ENCODE measurements at places on chromosomes 12 and 14. TPM values are rescaled to one million over a fixed set of nuclear protein-coding genes. Genes with fewer than 3 reads are reported as not detected.

The ADGRD1 gene
- 70.2 TPM for total RNA-seq

The PELI2 gene
- 10.3 TPM for total RNA-seq

The SERPINA12 gene
- not detected for total RNA-seq

The TPPP2 gene
- not detected for total RNA-seq

The OTX2 gene
- total RNA-seq = not detected

The DEGS2 gene
- total RNA-seq = 7.6 TPM

- H3K4me1 ChIP-seq = no peaks in the 10 kb centered on the region
- H3K4me3 ChIP-seq = no peak overlapping the region
- DNase-seq = no peak
- no peaks in the 10 kb centered on the region for H3K27me3 ChIP-seq
These were observed 482.0 kb downstream of the RMST start for GRCh38 chr12:97944576-97944975.

DNA sequence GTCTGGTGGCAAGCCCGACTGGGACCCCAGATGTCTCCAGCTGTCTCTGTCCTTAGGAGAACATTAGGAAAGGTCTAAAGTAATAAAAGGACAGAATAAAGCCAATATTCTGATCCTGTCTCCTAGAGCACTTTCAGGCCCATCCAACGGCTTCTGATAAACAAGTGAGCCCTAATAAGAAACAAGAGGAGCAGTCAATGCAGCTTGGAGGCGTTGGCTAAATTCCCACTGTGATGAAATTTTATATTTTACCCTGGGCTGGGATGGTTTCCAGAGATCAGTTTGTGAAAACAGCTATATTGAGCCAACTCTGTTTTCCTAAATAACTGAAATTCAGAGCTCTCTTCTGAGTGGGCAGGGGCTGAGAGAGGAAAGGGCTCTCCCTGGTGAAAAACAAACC lies 55.5 kb upstream of the SRRM4 start:
- no peak for DNase-seq
- no peak overlapping the region for H3K4me3 ChIP-seq
- H3K27me3 ChIP-seq = no peaks in the 10 kb centered on the region

DNA sequence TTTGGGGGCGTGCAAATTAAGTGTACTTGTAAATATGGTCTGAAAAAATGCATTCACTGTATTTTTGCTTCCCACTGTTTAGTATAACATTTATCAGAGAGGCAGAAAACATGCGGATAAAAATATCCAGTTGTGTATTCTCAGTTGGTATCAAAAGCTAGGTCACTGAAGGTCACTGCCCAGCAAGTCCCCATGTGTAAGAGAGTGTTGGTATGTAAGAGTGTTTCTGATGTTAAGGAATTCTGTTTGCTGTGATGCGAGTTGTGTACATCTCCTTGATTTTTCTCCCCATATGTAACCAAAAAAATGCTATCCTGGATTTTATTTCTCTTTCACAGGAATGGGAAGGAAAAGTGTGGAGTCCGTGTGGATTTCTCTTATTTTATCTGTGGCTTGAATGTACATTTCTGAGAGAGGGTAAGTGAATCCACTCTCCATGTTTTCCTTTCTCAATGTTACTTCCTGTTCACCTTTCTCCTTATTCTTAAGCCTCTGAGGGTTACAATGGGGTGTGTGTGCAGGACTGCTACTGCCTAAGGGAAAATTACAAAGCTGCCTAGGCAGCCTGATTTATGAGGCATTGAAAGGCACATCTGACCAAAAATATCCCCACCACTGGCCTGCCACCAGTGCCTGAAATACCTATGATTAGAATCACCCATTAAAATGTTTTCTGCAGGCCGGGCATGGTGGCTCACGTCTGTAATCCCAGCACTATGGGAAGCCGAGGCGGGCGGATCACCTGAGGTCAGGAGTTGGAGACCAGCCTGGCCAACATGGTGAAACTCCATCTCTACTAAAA lies 97.9 kb upstream of the USP44 start:
- no peak overlapping the region for H3K4me3 ChIP-seq
- H3K27ac ChIP-seq = no peak overlapping the region
- no peaks in the 10 kb centered on the region for H3K4me1 ChIP-seq
- no peaks in the 10 kb centered on the region for H3K36me3 ChIP-seq

GRCh38 chr12:91191513-91192111 lies 9.0 kb upstream of the DCN start:
- no peaks in the 10 kb centered on the region for H3K4me1 ChIP-seq
- no peak overlapping the region for H3K27ac ChIP-seq
- no peaks in the 10 kb centered on the region for H3K36me3 ChIP-seq

GRCh38 chr12:31900271-31900670 lies 58.9 kb upstream of the RESF1 start:
- no peaks in the 10 kb centered on the region for H3K36me3 ChIP-seq
- DNase-seq = no peak
- no peak overlapping the region for H3K4me3 ChIP-seq

DNA sequence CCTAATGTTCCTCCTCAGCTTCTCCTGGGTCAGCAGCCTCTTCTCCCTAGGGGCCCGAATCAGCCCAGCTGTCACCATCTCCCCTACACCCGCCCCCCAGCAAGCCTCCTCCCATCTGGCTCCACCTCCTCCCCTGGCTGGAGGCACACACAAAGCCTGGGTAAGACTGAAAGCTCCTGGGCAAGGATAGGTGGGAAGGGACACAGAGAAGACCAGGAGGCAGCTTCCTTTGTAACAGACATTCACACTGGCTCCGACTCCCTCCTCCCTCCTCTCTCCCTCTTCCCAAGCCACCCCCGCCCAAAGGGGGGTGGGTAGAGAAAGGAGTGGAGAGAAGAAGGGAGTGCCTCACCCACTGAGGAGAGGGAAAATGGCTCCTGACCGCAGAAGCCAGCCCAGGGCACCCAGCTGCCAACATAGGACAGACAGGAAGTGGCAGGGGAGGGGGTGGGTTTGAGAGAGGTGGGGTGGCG lies 4.0 kb downstream of the CHD4 start:
- H3K27me3 ChIP-seq = no peaks in the 10 kb centered on the region
- DNase-seq = no peak
- no peaks in the 10 kb centered on the region for H3K36me3 ChIP-seq
- no peak overlapping the region for H3K4me3 ChIP-seq
- peak overlapping the region; percentile 44 for H3K27ac ChIP-seq

GRCh38 chr12:122035292-122035691 lies 13.6 kb downstream of the BCL7A start:
- no peak overlapping the region for H3K27ac ChIP-seq
- no peaks in the 10 kb centered on the region for H3K27me3 ChIP-seq
- H3K4me1 ChIP-seq = peaks cover 3% of the 10 kb centered on the region
- H3K4me3 ChIP-seq = no peak overlapping the region

GRCh38 chr14:74941676-74942097 lies 13.7 kb downstream of the PGF start:
- H3K4me3 ChIP-seq = no peak overlapping the region
- H3K36me3 ChIP-seq = no peaks in the 10 kb centered on the region
- peaks cover 18% of the 10 kb centered on the region for H3K4me1 ChIP-seq
- H3K27ac ChIP-seq = peak overlapping the region; percentile 88
- peak; percentile 76 for DNase-seq
- H3K27me3 ChIP-seq = no peaks in the 10 kb centered on the region

GRCh38 chr12:119207063-119207560 lies 28.4 kb downstream of the HSPB8 start:
- H3K36me3 ChIP-seq = no peaks in the 10 kb centered on the region
- no peak overlapping the region for H3K27ac ChIP-seq
- H3K4me3 ChIP-seq = no peak overlapping the region

GRCh38 chr12:89247541-89247942 lies 104.8 kb downstream of the DUSP6 start:
- H3K4me1 ChIP-seq = peaks cover 13% of the 10 kb centered on the region
- H3K36me3 ChIP-seq = no peaks in the 10 kb centered on the region
- no peak overlapping the region for H3K4me3 ChIP-seq
- no peaks in the 10 kb centered on the region for H3K27me3 ChIP-seq

GRCh38 chr14:42628602-42629001 lies 1021.9 kb downstream of the LRFN5 start:
- no peaks in the 10 kb centered on the region for H3K27me3 ChIP-seq
- DNase-seq = no peak
- no peaks in the 10 kb centered on the region for H3K36me3 ChIP-seq
- H3K4me1 ChIP-seq = no peaks in the 10 kb centered on the region
- H3K27ac ChIP-seq = no peak overlapping the region

DNA sequence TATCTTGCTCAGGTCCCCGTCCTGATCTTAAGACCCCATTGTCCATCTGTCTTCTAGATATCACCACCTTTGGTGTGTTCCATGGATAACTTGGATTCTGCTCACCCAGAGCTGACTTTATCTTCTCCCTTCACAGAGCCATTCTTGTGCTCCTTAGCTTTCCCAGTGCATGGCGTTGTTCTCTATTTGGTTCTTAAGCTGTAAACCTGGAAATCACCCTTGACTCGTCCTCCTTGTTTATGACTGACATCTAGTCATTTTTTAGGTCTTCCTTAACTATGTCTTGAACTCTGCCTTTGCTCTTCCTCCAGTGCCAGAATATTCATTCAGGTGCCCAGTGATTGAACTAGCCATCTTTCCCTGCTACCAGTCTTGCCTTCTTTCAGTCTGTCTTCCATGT lies 11.7 kb downstream of the STK38L start:
- no peak for DNase-seq
- no peak overlapping the region for H3K4me3 ChIP-seq
- no peaks in the 10 kb centered on the region for H3K27me3 ChIP-seq
- H3K4me1 ChIP-seq = peaks cover 5% of the 10 kb centered on the region

- no peaks in the 10 kb centered on the region for H3K36me3 ChIP-seq
- H3K4me1 ChIP-seq = no peaks in the 10 kb centered on the region
- DNase-seq = no peak
- no peaks in the 10 kb centered on the region for H3K27me3 ChIP-seq
- H3K4me3 ChIP-seq = no peak overlapping the region
These were observed 170.3 kb downstream of the NTS start for GRCh38 chr12:86044396-86044795.

DNA sequence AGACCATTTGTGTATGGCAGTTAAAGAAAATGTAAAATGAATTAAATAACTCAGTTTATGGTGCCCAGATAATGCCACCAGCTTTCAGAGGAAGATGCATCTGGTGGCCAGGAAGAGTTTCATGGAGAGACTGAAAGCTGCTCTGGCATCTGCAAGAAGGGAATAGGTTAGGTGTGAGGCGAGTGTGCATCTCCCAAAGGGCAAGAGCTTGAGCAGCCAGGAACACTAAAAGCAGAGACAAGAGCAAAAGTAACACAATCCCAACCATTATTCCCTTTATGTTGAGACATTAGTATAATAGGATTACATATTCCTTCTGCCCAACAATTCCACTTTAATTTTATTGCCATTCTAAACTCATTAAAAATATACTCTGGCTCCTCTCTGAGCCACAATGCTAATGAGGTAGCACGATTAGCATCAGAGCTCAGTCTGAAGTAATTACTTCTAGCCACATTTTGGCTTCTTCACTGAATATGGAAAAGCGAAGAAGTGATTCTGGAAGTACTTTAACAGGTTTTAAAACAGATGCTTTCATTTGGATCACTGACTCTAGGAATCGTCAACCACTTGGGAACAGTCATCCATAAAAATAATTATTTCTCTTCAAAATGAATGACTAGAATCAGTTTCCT lies 309.4 kb upstream of the TMTC1 start:
- H3K36me3 ChIP-seq = no peaks in the 10 kb centered on the region
- H3K27ac ChIP-seq = no peak overlapping the region
- DNase-seq = no peak
- H3K27me3 ChIP-seq = no peaks in the 10 kb centered on the region
- no peak overlapping the region for H3K4me3 ChIP-seq

DNA sequence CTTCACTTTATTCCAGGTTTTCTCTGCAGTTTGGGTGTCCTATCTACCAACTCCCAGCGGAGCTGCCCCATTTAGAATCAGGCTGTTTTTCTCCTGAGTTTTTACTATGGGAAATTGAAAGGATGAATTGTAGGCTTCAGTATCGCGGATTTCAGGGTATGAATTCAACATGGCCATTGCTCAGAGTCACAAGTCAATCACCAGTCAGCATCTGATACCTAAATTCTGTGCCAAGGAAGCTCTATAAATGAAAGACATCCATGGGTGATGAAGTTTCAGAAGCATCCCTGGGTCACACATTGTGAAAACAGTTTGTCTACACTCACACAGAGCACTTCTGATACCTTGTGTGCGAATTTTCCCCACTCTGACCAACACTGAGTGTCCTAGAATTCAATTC lies 35.8 kb upstream of the YY1 start:
- DNase-seq = no peak
- no peaks in the 10 kb centered on the region for H3K27me3 ChIP-seq
- H3K4me1 ChIP-seq = no peaks in the 10 kb centered on the region

Data from left lung (tissue), 14 donors.